ENCODE measurements at places on chromosomes 4 and X. TPM values are rescaled to one million over a fixed set of nuclear protein-coding genes. Genes with fewer than 3 reads are reported as not detected.

TMSB15A gene
- not detected for total RNA-seq

TAF1 gene
- total RNA-seq = 29.8 TPM

NPY1R gene
- 0.09 TPM for total RNA-seq

DNA sequence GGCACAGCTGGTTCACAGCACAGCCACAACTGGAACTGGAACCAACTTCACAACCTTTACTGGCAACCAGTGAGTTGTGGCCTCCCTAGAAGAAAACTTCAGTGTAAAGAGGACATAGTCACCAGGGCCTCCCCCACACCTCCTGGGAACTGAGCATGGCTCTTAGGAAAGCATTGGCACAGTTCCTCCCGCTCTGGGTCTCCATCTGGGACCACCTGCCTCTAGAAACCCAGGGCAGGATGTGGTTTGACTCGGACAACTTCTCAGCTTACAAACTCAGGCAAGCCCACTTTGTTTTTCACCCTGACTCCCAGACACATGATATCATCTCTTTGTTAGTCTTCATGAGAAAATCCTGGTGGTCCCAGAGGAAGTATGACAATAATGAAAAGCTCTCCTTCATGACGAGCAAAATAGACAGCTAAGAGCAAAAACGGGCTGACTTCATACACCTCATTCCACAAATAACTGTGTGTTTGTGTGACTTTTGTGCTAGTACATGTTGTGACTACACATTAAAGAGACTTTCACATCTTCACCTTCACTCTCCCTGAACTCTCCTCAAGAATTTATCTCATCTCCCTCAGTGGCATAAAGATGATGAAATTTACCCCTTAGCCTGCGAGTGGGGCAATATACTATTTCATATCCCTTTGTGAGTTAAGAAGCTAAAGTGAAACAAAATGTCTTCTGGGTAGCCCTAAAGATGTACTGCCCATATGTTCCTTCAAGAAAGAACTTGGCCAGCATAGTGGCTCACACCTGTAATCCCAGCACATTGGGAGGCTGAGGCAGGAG, 75.4 kb downstream of the SH3KBP1 start:
- DNase-seq = no peak

DNA sequence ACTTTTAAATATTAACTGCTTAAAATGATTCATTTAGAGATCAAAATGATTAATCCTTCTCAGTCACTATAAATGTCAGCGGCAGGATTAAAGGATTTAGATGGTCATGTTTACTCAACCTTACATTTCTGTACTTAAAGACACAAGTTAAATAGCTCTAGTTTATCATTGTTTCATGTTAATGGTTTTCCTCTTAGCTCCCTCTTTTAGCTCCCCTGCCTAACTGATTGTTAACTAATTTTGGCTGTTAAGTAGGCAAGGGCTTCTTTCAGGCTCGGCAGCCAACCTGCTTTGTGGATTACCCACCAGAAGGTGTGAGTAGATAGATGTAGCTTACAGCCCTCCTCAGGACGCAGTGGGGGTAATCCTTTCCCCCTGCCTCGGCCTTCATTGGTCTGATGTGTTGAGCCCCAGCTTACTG, 96.0 kb downstream of the TENM3 start:
- DNase-seq = no peak

- DNase-seq = no peak
Observed at GRCh38 chrX:101764538-101764937, 104.9 kb upstream of the ARMCX2 start.
